ENCODE measurements at places on chromosomes 11 and 22. TPM values are rescaled to one million over a fixed set of nuclear protein-coding genes. Genes with fewer than 3 reads are reported as not detected.

DNA sequence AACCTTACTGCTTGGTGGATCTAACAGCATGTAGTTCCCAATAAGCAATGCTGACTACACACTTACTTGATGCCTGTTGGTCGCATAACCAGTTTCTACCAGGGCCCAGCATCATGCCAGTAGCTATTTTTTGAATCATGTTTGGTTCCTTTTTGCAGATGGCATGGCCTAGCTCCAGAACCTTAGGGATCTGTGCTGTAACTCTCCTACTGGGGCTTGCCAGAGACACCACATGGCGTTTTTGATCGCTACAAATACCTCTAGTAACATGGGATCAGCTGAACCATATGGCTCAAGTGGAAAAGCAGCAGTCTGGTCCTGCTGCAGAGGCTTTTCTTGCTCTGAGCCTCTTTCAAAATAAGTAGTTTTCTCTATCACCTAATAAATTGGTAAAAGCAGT lies 654.6 kb upstream of the API5 start:
- no peak for DNase-seq

GRCh38 chr22:27474112-27474571 lies 327.4 kb downstream of the MN1 start:
- no peak for DNase-seq

GRCh38 chr11:118320515-118320914 lies 16.0 kb downstream of the CD3E start:
- no peak for DNase-seq

Gene OR5D16
- total RNA-seq: not detected

DNA sequence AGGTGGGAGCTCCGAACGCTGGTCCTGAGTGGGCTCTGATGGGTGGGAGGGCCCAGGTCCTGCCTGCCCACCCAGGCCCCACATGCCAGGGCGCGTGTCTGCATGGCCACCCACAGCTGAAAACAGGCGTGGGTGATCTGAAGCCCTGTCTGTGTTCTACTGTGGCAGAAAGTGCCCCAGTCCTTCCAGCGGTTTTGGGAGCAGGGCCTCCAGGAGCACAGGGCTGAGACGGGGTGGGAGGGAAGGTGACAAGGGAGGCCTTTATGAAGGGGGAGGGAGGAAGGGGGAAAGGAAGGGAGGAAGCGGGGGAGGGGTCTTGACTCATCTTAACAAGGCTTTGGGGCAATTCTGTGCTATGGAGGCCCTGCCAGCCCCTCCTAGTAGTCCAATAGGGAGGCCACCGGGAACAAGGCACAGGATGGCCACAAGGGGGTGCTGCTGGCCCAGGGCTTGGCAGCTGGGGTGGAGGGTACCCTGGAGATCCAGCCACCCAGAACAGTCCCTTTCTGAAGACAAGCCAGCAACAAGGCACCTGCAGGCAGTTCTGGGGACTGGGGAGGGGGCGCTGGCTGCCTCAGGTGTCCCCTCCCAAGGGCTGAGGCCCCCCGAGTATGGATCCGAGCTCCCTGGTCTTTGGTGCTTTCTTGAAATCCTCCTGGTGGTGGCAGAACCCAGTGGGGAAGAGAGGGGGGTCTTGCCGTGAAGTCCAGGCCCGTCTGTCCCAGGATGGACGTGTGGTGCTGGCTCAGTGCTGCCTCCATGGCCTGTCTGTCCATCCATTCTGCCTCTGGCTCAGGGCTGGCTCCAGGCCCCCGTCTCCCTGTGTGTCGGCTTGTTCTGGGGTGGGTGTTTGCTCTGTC lies 6.3 kb upstream of the FADS3 start:
- DNase-seq: peak; percentile 76
